Type B pancreatic cell (in vitro differentiated cells): ENCODE measurements at places on chromosomes 6 and 20.
A peak's percentile ranks its signal among the peaks of the same experiment; 100 is the strongest.

DNA sequence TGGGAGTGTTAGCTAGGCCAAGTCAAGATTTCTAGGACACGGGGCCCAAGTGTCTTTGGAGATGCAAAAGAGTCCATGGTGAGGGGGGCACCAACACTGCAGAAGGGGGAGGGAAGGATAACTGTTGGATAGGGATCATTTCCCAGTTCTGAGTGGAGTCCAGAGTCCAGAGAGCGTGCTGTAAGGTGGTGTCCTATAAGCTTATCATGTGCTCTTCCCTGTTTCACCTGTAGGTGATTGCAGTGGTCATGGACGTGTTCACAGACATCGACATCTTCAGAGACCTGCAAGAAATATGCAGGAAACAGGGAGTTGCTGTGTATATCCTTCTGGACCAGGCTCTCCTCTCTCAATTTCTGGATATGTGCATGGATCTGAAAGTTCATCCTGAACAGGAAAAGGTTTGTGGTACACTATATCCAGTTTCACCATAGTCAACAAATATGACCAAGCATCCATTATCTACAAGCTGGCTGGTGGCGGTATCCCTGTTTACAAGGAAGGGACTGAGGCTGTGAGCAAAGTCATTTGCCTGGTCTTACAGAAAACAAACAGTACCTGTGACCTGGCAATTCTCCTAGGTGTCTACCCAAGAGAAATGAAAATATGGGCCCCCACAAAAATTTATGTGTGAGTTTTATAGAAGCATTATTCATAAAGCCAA, 15.6 kb downstream of the FAM83D start:
- no peak for DNase-seq
- H3K4me3 ChIP-seq: no peak overlapping the region
- no peak overlapping the region for H3K27ac ChIP-seq
- H3K4me1 ChIP-seq: peaks cover 11% of the 10 kb centered on the region
- H3K27me3 ChIP-seq: no peaks in the 10 kb centered on the region

DNA sequence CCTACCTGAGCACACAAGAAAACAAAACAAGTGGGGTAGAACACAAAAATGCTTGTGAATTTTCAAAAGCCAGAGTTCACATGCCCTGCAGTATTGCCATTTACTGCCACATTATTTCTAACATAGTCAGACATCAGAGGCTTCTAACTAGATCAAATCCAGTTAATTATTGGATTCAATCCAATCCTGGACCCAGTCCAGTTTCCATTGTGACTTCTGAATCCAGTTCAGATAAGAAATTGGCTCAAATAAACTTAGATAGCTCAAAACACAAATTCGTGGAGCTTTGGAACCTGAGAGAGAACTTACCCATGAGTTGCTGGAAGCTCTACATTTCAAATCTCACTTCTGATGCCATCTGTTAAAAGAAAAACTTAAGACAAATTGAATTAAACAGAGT, 85.2 kb upstream of the ANKEF1 start:
- no peak overlapping the region for H3K27ac ChIP-seq
- H3K27me3 ChIP-seq: no peaks in the 10 kb centered on the region
- H3K36me3 ChIP-seq: no peaks in the 10 kb centered on the region
- no peak for DNase-seq
- H3K4me3 ChIP-seq: no peak overlapping the region

DNA sequence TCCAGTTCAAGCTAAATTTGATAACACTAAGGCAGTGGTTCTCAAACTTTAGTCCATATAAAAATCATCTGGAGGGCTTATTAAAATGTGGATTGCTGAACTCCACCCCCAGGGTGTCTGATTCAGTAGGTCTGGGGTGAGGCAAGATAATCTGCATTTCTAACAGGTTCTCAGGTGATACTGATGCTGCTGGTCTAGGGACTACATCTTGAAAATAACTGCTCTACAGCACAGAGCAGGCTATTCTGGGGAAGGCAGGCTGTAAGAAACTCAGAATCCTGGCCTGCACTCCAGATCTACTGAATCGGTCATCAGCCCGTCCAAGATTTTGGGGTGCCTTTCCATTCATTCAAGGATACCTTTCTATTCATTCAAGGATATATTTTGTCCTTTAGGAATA, 11.5 kb downstream of the CALHM5 start:
- H3K27me3 ChIP-seq: peaks cover 4% of the 10 kb centered on the region
- peaks cover 15% of the 10 kb centered on the region for H3K4me1 ChIP-seq
- H3K4me3 ChIP-seq: no peak overlapping the region
- H3K36me3 ChIP-seq: no peaks in the 10 kb centered on the region

- H3K27ac ChIP-seq: no peak overlapping the region
- DNase-seq: no peak
- peaks cover 14% of the 10 kb centered on the region for H3K36me3 ChIP-seq
- H3K4me1 ChIP-seq: peaks cover 24% of the 10 kb centered on the region
- H3K4me3 ChIP-seq: no peak overlapping the region
Observed at GRCh38 chr6:34947561-34947960, 58.5 kb downstream of the ANKS1A start.

DNA sequence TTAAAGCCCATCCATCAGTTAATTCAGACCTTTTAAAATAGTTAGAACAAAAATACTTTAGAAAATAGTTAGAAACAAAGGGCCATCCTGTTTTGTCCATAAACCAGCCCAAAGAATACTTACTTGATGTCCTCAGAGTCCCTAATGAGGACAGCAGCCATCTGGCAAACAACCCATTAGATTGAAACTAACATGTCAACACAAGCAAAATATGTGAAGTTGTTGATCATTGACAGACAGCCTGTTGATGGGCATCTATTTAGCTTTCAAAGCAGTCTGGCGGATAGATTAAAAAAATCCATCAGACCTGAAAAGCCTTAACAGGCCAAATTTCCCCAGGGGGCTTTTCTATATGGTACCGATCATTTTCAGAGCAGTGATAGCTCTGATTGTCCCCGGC, 154.2 kb upstream of the TSHZ2 start:
- no peak overlapping the region for H3K27ac ChIP-seq
- no peaks in the 10 kb centered on the region for H3K36me3 ChIP-seq
- H3K4me1 ChIP-seq: no peaks in the 10 kb centered on the region

DNA sequence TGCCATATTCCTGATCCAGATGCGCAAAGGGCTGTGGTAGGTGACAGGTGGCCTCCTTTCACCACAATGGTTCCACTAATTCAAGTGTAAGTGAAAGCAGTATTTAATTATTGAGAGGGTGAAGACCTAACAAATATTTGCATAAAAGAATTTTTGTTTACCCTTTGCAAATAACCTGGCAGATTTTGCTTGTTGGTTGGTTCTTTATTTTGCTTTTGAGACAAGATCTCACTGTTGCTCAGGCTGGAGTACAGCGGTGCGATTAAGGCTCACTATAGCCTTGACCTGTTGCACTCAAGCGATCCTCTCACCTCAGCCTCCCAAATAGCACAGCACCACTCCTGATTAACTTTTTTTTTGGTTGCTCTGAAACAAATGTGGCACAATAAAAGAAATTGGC, 49.2 kb downstream of the PCNA start:
- no peak overlapping the region for H3K27ac ChIP-seq
- H3K4me1 ChIP-seq: no peaks in the 10 kb centered on the region
- H3K36me3 ChIP-seq: no peaks in the 10 kb centered on the region
- H3K4me3 ChIP-seq: no peak overlapping the region
- no peaks in the 10 kb centered on the region for H3K27me3 ChIP-seq

DNA sequence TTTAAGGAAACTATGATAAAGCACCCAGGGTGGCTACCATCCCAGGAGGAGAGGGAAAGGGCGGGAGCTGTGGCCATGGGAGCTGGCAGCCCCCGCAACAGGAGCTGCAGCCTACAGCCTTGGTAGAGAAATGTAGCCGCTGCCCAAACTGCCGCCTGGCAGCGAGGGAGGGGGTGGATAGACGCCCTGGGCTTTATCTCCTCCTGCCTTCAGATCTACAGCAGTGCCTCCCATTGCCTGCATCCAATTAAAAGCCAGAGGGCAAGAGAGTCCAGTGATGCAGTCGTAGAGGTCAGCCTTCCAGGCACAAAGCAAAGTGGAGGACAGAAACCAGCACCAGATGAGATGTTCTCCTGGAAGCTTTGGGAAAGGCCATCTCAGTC, 35.0 kb upstream of the ZFAND3 start:
- H3K4me1 ChIP-seq: peaks cover 41% of the 10 kb centered on the region
- H3K27me3 ChIP-seq: peaks cover 13% of the 10 kb centered on the region
- peak overlapping the region; percentile 57 for H3K4me3 ChIP-seq

GRCh38 chr6:143615785-143616184, 62.0 kb upstream of the PHACTR2 start:
- no peaks in the 10 kb centered on the region for H3K27me3 ChIP-seq
- H3K27ac ChIP-seq: no peak overlapping the region
- H3K4me3 ChIP-seq: no peak overlapping the region

- H3K4me3 ChIP-seq: peak overlapping the region; percentile 89
- H3K27me3 ChIP-seq: peaks cover 85% of the 10 kb centered on the region
- no peaks in the 10 kb centered on the region for H3K36me3 ChIP-seq
- DNase-seq: no peak
Observed at GRCh38 chr20:24469894-24470745, 691 bp downstream of the SYNDIG1 start.

DNA sequence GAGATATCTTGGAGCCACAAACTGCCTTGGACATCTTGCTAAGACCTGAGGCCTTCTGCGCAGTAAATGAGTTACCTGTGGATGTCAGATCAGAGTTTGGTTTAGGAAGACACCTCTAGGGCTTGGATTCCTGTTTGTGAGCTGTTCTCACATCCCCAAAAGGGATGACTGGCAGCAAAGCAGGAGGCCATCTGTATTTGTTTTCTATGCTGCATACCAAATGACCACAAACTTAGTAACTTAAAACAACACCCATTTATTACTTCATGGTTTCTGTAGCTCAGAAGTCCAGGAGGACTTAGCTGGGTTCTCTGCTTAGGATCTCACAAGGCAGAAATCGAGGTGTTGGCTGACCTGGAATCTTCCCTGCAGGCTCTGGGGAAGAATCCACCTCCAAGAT, 116.7 kb downstream of the UNC5CL start:
- DNase-seq: no peak
- H3K27ac ChIP-seq: no peak overlapping the region
- H3K36me3 ChIP-seq: no peaks in the 10 kb centered on the region
- no peak overlapping the region for H3K4me3 ChIP-seq
- peaks cover 4% of the 10 kb centered on the region for H3K4me1 ChIP-seq

DNA sequence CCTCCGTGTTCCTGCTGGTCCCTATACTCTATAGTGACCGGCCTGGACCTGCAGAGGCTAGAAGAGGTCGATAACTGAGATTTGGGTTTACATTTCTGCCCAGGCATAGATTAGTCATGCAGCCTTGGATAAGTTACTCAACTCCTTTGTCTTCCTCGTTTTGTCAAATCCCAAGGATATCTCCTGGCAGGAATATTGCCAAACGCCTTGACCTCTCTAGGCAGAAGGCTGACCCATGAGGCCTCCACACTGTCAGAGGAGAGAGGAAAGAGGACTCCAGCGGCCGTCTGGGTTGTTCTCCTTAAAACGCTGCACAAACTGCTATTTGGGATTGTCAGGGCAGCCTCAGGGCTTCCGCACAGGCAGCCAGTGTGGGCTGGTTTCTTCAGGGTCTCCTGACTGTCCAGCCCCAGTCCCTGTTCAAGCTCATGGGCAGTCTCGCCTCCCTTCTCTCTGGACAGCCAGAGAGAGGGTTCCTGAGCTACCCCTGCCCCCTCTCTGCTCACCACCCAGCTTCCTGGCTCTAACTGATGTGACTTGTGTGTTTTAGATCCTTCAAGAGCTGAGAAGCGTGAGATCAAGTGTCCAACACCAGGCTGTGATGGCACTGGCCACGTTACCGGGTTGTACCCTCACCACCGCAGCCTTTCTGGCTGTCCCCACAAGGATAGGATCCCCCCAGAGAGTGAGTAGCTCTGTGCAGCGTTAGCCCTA, 44.7 kb upstream of the PCMTD2 start:
- no peak for DNase-seq
- no peak overlapping the region for H3K27ac ChIP-seq
- no peak overlapping the region for H3K4me3 ChIP-seq
- no peaks in the 10 kb centered on the region for H3K36me3 ChIP-seq
- H3K4me1 ChIP-seq: peaks cover 5% of the 10 kb centered on the region

DNA sequence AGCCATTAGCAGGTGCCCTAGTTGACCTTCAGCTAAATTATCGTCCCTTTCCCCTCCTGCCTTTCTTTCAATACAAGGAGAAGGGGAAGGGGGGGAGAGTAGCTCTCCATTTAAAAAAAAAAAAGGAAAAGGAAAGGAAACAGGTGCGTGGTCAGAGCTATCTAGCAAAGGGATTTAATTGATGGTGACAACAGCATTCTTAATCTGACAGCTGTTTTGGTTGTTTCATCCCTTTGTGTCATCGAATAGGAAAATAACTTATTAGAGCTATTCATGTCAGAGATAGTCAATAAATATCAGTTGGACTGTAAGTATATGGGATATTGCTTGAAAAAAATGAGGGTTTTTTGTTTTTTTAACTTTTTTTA, 195.2 kb upstream of the SASH1 start:
- no peak overlapping the region for H3K27ac ChIP-seq
- no peaks in the 10 kb centered on the region for H3K27me3 ChIP-seq
- no peak overlapping the region for H3K4me3 ChIP-seq
- H3K36me3 ChIP-seq: no peaks in the 10 kb centered on the region
- H3K4me1 ChIP-seq: peaks cover 20% of the 10 kb centered on the region

GRCh38 chr20:19824861-19825260, 66.8 kb downstream of the RIN2 start:
- H3K36me3 ChIP-seq: peaks cover 14% of the 10 kb centered on the region
- H3K4me1 ChIP-seq: peaks cover 9% of the 10 kb centered on the region
- no peak for DNase-seq
- no peaks in the 10 kb centered on the region for H3K27me3 ChIP-seq
- H3K27ac ChIP-seq: no peak overlapping the region

DNA sequence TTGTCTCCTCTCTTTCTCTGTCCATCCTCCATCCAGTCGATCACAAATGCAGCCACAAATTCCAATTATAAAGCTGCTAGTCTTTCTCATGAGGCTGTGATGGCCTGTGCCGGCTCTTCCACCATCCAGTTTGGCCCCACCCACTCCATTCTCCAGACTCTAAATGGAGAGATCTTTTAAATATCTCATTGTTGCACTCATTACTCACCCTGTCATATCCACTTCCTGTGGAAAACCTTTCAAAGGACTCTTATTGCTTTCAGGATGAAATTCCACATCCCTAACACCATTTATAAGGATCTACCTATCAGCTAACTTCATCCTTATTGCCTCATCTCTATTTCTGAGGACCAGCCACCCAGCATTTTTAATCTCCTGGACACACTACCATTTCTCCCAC, 70.6 kb downstream of the NRN1 start:
- H3K27me3 ChIP-seq: peaks cover 10% of the 10 kb centered on the region
- DNase-seq: no peak
- peaks cover 14% of the 10 kb centered on the region for H3K4me1 ChIP-seq
- no peak overlapping the region for H3K4me3 ChIP-seq
- no peak overlapping the region for H3K27ac ChIP-seq
- H3K36me3 ChIP-seq: no peaks in the 10 kb centered on the region

DNA sequence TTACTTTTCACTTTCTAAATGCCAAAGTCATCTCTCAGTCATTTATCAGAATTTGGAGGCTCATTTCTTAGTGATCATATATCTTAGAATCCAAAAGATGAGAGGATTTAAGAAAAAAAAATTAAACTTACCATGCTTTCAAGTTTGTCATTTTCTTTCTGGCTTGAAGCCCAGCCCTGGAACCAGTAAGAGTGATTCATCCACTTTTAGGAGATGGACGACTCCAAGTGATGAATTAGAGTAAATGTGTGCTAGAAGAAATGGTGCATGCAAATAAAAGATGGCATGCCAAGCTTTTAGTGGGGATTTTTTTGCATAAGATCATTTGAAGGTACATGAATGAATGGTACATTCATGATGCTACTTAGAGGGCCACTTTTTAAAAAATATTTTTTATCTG, 20.1 kb downstream of the PLCB1 start:
- no peak overlapping the region for H3K27ac ChIP-seq
- no peak for DNase-seq
- no peak overlapping the region for H3K4me3 ChIP-seq
- H3K4me1 ChIP-seq: peaks cover 11% of the 10 kb centered on the region
- H3K27me3 ChIP-seq: no peaks in the 10 kb centered on the region
- H3K36me3 ChIP-seq: no peaks in the 10 kb centered on the region
